ENCODE measurements at places on chromosomes 3 and 15.

DNA sequence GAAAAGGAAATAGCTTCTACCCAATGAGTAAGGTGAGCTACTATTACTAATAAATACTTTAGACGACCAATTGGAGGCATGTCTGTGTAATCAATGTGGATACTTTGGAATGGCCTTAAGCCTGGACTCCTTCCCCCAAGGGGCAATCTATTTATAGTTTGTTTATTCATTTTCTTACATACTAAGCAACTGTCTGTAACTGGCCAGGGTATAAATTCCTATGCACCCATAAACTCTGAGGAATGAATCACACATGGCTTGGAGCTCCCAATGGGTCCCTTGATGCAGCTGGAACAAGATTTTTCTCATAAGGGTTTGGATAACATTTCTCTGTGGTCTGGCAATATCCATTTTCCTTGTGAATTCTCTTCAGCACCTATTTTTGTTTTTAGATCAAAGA is 506.8 kb downstream of the EDEM1 start:
- DNase-seq: no peak

GRCh38 chr3:107999215-107999775 is 91.5 kb downstream of the CD47 start:
- no peak for DNase-seq

GRCh38 chr15:80773792-80774352 is 5.3 kb upstream of the CEMIP start:
- DNase-seq: no peak

DNA sequence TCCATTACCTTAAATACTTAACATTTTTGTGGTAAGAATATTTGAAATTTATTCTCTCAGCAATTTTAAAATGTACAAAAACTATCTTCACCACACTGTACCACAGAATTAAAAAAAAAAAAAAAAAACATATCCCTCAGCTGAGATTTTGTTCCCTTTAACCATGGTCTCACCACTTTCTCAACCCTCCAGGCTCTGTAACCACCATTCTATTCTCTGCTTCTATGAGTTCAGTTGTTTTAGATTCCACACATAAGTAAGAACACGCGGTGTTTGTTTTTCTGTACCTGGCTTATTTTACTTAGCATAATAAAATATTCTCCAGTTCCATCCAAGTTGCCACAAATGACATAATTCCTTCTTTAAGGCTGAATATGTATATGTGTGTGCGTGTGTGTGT is 41.5 kb downstream of the CSNK1G1 start:
- no peak for DNase-seq

DNA sequence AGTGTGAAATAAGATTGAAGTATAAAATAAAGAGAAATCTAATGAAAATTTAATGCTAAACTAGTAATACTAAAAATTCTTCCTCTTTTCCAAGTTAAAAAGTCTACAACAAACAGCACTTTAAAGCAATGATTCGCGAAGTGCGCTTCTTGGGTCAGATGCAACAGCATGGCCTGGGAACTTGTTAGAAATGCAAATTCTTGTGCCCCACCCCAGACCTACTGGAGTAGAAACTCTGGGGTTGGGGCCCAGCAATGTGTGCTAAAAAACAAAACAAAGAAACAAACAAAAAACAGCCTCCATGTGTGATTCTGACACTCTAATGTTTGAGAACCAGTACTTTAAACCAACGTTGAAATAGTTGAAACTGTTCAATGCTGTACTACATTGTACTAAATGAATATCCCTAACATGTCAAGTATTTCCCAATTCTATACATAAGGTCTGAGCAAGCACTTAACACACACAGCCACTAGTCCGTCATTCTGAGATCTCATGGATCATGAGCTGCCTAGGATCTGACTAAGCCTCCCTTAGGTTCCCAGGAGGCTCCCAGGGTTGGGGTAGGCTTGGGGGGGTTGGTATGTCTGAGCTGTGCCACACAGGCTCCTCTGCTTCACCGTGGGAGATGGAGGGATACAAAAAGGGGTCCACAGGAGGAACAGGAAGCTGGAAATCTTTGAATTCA is 6.1 kb downstream of the RASGRP1 start:
- DNase-seq: no peak

GRCh38 chr15:66952756-66953522 is 112.5 kb upstream of the SMAD3 start:
- DNase-seq: no peak

GRCh38 chr3:141153679-141153966 is 78.0 kb upstream of the PXYLP1 start:
- DNase-seq: no peak

GRCh38 chr3:159028706-159029105 is 226.9 kb downstream of the MFSD1 start:
- DNase-seq: no peak

DNA sequence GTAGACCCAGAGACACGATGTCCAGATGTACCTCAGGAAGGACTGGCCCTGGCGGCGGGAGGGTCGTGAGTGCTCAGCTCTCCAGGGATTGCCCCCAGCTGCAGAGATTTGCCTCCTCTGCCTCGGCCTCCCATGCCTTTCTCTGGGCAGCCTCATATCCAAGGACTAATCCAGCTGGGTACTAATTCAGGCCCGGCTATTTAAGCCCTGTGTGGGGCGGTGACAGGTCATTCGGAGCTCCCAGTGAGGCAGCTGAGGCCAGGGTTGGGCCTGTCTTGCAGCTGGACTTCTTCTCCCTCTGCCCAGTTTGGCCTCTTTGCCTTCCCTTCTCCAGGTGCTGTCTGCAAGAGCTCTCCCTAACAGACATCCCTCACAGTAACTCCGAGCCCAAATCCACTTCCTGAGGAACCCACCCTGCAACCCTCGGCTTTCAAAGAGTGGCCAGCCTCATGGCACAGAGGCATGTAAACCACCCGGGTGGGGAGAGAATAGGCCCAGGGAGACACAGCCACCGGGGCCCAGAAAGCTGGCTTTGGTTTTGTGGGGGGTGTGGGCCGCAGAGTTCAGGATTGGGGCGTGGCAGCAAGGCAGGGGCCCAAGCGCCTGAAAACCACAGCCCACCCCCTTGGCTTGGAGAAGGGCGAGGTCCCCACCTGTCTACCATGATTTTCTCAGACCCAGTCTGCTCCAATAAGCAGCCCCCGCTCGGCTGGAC is 85.8 kb downstream of the PPCDC start:
- DNase-seq: no peak

DNA sequence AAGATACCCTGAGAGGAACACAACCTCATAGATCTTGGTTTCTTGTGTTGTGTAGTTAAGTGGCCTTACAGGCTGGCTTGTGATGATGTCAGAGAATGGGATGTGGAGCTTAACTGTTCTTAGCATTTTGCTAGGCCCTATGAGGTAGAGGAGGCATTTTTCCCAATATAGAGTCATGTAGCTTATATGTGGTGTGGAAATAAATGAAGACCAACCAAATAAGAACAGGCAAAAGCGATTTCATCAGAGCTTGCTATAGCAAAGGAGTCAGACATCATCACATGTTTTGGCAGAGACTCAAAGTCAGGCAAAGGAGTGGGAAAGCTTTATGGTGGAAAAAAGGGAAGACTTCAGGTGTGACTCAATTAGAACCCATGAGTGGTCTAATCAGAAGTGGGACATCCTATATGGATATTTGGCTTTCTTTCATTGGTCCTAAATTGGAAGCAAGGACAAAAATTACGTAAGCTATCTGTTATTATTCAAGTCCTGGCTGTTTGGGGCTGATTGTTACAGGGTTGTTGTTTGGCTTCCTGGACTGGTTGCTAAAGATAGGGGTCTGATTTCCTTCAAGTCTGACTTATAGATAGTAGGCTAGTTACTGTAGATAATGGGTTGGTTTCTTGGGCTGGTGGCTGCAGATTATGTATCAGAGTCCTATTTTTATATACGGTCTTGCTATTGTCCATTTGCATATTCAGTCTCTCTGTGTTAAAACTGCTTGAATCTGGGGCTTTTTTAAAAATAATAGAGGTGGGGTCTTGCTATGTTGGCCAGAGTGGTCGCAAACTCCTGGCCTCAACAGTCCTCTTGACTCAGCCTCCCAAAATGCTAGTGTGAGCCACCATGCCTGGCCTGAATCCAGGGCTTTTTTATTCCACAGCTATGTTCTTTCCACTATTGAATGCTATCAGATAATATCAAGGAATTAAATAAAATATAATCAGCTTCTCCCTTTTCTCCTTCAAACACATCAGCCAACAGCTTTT is 30.3 kb upstream of the SETD2 start:
- no peak for DNase-seq

DNA sequence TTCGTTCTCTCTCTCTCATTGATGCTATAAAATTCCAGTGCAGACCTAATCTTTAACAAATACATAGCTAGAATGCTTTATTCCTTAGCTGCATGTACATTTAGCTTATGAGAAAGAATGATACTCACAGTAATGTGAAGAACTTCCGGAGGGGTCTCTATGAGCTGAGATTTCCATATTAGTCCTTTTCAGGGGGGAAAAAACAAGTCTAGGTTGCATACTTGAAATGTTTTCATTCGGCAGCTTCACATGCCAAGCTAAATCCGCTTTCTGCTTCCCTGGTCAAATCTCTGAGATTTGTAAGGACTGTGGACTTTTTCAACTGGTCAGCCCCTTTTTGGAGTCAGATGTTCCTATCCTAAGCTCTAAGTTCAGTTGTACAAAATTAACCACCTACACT is 111.5 kb upstream of the COL8A1 start:
- no peak for DNase-seq

DNA sequence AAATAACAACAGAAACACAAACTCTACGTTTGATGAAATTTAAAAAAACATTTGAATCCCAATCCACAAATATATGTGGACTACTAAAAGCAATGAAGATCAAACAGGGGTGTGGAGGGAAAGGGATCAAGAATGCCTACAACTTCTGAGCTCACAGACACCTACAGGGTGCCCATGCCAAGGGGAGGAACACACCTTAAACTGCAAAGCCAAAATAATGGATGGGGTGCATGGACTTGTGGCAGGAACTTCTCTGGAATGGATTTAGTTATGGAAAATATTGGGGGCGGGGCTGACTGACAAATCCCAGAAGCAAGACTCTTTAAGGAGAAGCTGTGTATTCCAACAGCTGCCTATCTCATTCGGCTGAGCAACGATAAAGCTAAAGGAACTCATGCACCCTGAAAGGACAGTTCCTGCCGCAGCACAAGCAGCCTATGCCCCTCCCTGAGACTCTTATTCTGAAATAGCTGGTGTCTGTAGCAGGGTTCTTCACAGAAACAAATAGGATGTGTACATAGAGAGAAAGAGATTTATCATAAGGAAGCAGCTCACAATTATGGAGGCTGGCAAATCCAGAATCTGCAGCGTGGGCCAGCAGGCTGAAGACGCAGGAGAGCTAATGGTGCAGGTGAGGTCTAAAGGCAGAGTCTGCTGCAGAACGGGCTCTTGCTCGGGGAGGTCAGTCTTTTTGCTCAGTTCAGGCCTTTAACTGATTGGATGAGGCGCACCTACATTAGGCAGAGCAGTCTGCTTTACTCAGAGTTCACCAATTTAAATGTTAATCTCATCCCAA is 24.5 kb upstream of the PLA2G4D start:
- DNase-seq: no peak

DNA sequence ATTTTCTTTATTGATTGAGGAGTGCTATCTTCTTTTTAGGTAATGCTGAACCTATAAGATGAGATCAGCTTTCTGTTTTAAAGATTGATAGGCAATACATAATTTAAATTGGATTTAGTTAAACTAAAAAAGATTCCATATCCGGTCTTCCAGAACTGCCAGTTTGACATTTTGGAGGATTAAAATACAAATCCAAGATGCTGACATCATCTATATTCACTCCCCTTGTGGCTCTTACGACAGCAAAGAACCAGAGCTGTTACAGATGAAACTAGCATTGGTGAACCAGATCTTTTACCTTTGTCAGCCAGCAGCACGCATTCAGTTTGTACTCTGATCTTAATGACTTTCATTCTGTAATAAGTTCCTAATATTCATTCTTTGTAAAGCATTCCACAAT is 218.7 kb downstream of the ZIC4 start:
- DNase-seq: no peak

DNA sequence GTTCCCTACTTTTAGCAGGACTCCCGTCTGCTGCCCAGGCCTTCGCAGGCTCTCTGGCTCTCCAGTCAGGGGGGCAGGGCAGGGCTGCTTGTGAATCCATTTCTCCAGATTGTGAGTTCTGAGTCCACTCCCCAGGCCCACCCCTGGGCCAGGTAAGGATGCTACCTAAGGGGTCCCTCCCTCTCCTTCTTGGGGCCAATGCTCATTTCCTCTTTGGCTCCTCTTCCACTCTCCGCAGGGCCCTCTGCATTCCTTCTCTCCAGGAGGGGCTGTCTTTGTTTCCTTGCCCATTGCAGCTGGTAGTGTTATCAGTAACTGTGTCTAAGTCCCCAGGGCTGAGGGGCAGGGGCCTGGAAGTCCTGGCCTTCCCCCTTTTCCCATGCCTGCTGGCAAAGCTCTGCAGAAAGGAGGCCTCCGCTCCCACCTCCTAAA is 13.0 kb upstream of the CACNA2D2 start:
- DNase-seq: no peak

- DNase-seq: no peak
Measured at GRCh38 chr15:98612490-98613110, 35.7 kb upstream of the IGF1R start.

GRCh38 chr3:53218131-53218530 is 37.7 kb downstream of the TKT start:
- DNase-seq: no peak

DNA sequence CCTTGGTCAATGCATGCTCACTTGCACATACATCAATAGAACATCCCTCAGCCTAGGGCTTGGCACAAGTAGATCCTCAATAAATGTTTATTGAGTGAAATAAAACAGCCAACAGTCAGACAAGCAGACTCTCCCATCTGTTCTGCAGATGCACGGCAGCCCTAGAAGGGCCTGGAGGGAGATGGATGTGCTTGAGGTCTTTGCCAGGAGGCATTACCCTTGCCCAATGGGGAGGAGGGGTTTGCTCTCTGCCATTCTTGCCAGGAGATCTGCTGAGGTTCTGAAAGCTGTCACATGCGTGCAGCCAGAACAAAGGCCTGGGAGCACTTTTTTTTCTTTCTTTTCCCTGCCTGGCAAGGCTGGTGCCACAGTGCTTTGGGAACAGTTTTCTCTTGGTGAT is 349.3 kb upstream of the THRB start:
- DNase-seq: no peak

DNA sequence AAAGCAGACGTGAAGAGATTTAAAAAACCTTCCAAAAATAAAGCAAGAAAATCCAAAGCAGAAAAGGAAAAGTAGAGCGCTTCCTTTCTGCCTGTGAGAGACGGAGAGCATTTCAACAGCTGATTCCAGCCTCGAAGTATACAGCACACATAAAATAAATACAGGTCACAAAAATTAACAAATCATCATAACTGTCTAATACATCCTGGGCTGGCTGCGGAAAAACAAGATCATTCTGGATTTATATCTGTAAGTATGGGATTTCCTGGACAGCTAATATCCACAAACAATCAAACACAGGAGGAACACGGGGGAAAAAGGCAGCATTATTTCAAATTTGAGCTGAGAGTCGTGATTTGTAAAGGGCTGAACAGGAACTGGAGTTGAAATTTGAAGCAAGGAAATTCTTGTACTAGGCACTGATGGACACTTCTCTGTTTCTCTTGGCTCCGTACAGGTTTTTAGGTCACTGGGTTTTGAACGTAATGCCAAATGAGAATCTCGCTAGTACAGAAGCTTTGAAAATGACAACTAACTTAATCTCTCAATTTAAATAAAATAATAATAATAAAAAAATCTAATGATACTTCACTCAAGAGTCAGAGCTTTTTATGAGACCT is 577.7 kb downstream of the FOXP1 start:
- no peak for DNase-seq

- DNase-seq: no peak
Measured at GRCh38 chr3:139974809-139975425, 39.9 kb downstream of the CLSTN2 start.

All from cortex of kidney (tissue), 1 donor.